ENCODE measurements at places on chromosomes 3 and 15.

DNA sequence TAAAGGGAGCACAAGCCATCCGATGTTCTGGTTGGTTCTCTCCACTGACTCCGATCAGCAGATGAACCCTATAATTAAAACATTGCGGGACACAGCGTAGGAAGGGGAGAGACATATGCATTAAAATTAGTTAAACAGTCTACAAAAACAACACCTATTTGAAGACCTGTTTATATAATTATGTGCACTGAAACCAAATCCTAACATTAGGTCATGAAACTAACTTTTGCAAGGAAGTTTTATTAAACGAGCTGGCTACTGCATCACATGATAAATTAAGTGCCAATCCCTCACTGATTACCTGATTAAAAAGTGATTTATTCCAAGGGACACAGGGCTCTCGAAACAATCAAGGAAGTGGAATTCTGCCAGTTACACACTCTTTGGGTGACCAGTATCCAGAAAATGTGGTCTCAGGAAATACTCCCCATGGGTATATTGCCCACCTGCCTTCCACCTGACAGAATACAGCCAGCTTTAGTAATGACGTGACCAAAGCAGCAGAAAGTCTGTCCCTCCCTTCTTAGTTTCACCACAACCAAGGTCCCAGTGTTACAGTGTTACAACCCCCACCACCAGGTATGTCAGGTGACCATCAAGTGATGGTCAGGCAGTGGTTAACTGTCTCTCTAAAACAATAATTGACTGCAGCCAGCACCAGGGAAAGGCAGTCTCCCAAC lies 69.5 kb downstream of the HERC1 start:
- DNase-seq = no peak

- no peak for DNase-seq
Observed at GRCh38 chr3:26731843-26732242, 109.3 kb downstream of the LRRC3B start.

GRCh38 chr3:183895774-183896173 lies 11.1 kb upstream of the PARL start:
- DNase-seq = no peak

DNA sequence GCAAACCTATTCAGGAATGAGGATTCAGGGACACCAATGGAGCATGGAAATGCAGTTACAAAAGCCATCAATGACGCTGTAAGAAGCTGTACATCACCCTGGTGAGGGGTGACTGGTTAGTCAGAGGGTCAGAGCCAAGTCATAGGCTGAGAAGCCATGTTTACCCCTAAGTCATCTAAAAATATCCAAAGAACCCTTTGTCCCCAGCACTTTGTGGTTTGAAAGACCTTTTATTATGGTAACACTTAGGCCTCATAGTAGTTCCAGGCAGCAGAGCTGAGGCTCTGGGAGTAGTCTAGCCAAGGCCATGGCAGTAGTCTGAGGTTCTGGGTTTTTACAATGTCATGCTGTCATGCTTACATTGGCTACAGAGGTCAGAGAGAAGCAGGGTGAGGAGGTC lies 131.2 kb downstream of the CTNNB1 start:
- no peak for DNase-seq

DNA sequence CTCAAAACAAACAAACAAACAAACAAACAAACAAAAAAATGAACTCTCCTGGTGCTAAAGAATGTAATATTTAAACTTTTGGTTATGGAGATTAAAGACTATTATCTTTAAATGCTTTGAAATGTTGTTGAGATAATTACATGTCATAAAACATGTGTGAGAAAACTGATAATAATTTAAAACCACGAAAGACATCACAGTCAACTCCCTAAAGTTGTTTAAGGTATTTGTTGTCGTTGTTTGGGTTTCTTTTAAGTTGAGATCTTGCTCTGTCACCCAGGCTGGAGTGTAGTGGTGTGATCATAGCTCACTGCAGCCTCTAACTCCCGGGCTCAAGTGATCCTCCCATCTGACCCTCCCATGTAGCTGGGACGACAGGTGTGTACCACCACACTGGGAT lies 12.0 kb downstream of the EFCAB12 start:
- no peak for DNase-seq

DNA sequence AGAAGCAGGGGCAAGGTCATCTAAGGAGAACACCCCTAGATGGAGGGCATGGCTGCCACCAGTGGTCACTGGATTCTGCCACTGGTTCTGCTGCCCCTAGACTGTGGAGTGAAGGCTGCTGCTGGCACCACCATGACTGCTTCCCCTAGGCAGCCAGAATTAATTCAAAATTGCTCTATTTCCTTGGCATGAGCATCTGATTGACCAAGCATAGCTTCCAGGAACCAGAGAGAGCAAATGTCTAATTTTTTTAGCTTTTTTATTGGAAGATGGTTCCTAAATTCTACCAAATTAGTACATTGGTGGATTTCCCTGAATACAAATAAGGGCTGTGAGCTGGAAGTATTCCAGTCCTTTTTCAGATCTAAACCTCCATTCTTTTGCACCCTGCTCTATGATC lies 270.2 kb upstream of the GBE1 start:
- no peak for DNase-seq

DNA sequence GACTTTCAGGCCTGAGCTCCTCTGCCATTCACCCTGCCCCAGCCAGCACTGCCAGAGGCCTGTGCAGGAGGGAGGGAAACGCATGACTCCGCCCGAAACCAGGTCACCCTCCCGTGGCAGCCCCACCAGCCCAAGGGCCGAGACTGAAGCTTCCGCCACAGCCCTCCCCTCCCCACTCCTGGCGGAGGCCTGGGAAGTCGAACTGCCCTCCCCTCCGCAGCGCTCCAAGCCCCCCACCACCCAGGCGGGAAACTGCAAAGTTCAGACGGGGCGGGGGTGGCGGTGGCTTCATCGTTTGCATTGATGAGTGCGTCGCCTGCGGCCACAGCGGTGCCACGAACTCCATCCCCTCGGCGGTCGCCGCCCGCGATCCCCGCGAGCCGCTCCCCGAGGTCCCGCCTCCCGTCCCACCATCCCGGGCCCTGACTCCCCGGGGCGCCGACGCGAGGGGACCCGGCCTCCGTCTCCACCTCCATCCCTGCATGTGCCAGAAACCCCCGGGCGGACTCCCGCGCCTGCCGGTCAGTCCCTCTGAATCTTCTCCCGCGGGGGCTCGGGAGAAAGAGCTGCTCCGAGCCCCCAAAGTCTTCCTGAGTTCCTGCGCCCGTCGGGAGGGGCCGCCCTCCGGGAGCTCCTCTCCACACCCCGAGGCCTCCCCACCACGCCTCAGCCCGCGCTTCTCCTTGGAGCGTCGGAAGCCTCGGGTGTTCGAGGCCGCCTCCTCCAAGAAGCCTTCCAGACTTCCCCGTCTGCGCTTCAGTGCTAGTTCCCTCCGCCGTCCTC lies 698 bp downstream of the MELTF start:
- no peak for DNase-seq

GRCh38 chr3:45042162-45042561 lies 16.1 kb downstream of the CLEC3B start:
- DNase-seq = no peak

- no peak for DNase-seq
Observed at GRCh38 chr15:39367596-39367995, 213.3 kb upstream of the THBS1 start.

DNA sequence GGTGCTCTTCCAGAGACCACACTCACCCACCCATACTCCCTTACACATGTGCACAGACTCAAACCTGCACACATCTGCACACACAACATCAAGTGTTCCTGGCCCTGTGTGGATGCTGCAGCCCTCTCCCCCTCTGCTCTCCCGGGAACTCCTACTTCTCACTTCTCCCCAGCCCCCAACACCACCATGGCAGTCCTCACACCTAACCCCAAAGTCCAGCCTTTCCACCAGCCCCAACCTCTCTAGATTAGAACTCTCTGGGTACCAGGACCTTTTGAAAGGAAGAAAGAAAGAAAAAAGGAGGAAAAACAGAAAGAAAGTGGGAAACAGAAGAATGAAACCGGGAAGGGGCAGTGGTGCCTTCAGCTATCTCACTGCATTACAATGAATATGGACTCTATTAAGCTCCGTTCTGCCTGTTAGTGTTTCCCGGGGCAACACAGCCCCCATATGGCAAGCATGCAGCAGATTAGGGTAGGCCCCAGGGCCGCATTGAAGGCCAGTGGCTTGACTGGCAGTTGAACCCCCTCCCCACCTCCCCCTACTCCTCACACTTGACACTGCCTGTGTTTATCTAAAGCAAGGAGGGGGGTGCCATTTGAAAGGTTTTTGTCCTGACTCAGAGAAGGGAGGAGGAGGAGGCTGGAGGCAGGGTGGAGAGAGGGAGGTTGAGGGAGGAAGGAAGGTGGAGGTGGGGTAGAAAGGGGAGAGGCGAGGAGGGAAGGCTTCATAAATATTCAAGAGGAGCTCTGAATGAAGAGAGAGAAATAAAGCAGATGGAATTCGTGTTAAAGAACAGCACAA lies 30.1 kb downstream of the BOC start:
- no peak for DNase-seq

- no peak for DNase-seq
Observed at GRCh38 chr3:18338827-18339514, 86.2 kb downstream of the SATB1 start.

- peak; percentile 42 for DNase-seq
Observed at GRCh38 chr3:77038468-77038929, 1.4 kb upstream of the ROBO2 start.

GRCh38 chr3:61858054-61858453 lies 296.7 kb downstream of the PTPRG start:
- no peak for DNase-seq

- no peak for DNase-seq
Observed at GRCh38 chr3:187696021-187696420, 6.3 kb downstream of the RTP2 start.

- peak; percentile 40 for DNase-seq
Observed at GRCh38 chr3:56125358-56126005, 342.8 kb downstream of the ERC2 start.

DNA sequence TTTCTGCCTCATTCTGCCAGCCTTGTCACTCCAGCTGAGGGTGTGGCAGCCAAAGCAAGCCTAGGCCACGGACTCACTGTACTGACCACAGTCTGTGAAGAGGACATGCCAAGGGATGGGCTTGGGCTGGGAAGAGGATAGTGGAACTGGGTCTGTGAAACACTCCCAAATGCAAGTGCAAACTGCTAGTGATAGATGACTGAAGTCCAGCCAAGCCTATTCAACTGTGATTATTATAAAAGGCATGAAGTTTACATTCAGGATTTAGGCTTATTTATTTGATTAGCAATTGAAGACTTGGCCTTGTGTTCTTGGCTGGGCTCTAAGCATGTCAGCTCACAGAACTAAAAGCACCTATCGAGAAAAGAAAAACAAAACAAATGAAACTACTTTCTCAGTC lies 84.9 kb upstream of the UBE2E1 start:
- DNase-seq = no peak

DNA sequence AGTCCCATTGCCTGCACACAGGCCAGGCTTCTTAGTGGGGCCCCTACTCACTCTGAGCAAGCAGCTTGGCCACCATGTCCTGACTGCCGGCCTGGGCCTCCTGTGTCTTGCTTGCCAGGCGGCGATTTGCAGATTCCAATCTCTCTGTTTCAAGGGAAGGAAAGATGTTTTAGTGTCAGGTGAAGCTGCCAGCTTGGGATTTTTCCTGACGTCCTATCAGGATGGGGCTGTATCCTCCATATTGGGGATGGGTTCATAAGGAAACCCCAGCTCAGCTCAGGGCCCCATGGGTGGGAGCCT lies 8.5 kb downstream of the AMOTL2 start:
- no peak for DNase-seq

GRCh38 chr15:34818526-34818925 lies 23.2 kb upstream of the ACTC1 start:
- no peak for DNase-seq

DNA sequence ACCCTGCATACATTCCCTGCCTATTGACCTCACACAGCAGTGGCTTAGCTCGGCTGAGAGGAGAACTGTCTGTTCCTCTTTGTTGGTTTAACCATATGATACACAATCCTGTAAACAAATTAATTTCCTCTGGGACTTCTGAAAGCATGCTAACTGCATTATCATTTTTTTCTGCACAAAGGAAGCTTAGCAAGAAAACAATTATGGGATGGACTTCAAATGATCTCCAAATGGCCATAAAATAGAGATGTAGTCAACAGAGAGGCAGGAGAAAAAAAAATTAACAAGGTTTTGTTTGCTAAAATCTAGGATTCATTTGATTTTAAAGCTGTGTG lies 14.4 kb upstream of the TMC3 start:
- DNase-seq = no peak

GRCh38 chr15:43826508-43827341 lies at the start of gene WDR76:
Gene WDR76 (plus strand): TSS chr15:43827002. CDS start chr15:43827033, 31 bp downstream.
- peak; percentile 87 for DNase-seq

DNA sequence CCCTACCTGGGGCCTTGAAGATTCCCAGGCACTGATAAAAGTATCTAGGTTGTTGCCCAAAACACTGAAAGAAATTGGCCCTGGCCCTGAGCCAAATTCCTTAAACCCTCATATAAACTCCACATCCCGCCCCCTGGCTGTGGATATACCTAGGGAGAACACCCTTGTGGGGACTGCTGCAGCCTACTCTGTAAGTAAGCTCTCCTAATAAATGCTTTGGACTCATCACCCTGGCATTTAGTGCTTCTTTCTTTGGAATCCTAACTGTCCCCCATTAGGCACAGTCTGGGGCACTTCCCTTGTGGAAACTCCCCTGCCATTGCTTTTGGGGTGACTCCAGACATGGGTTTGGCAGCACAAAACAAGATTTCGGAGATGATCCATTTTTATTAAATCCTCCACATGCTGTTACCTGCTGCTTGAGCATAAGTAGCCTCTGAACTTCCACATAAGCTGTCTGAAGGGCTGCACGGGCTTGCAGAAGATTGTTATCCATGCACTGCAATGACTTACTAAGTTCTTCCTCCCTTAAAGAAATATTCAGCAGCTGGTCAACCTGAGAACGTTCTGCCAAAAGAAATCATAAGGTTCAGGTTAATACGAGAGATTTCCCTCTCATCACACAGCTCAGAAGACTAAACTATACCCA lies 46.4 kb downstream of the ZNF106 start:
- DNase-seq = no peak

DNA sequence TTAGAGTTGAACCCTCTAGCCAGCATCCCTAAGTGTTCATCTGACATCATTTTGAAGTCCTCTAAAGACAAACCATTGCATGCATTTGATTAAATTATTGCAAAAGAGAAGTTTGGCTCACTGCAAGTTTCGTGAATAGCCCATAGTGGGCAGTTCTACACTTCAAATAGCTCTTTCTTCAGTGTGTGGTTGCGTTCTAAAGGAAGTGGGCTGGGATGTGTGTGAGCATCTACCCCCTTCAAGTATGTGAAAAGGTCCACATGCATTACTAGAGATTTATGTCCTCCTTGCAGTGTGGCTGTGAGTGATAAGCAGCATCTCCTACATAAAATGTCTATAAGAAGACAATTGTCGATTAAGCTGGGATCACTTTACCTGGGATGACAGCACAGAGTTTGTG lies 54.6 kb downstream of the SST start:
- no peak for DNase-seq

GRCh38 chr3:46495901-46496456 lies 1.8 kb upstream of the RTP3 start:
- DNase-seq = no peak

GRCh38 chr3:70550723-70551319 lies 238.4 kb upstream of the MDFIC2 start:
- DNase-seq = peak; percentile 11
